ENCODE measurements at places on chromosomes 3 and 15. TPM values are rescaled to one million over a fixed set of nuclear protein-coding genes. Genes with fewer than 3 reads are reported as not detected.

Gene PIK3R4
- 33.1 TPM for total RNA-seq

Gene CNTN3
- not detected for total RNA-seq

Gene SKIL
- 27.5 TPM for total RNA-seq

Gene ZXDC
- total RNA-seq, result 29.2 TPM

Gene FAM98B
- total RNA-seq, result 64.4 TPM

Gene SUCNR1
- not detected for total RNA-seq

Gene POU1F1
- not detected for total RNA-seq

Gene CADPS
- total RNA-seq, result not detected

Gene C3orf52
- 12.4 TPM for total RNA-seq

Gene ITIH4
- 3.1 TPM for total RNA-seq

Gene LTK
- total RNA-seq, result 0.13 TPM

Gene TNFAIP8L3
- total RNA-seq, result 0.49 TPM

Gene GP9
- not detected for total RNA-seq

Gene DUOXA2
- not detected for total RNA-seq

Gene DUOXA1
- total RNA-seq, result not detected

Gene GJD2
- not detected for total RNA-seq

Gene MYZAP
- not detected for total RNA-seq

Gene MUC20
- total RNA-seq, result 5.0 TPM

Gene COL6A5
- total RNA-seq, result 0.16 TPM

Gene UROC1
- not detected for total RNA-seq

Gene CYP11A1
- total RNA-seq, result not detected

Gene ACTR8
- 41.9 TPM for total RNA-seq

Gene CPN2
- not detected for total RNA-seq

Gene LSAMP
- total RNA-seq, result not detected

Gene ADGRG7
- not detected for total RNA-seq

Gene C2CD4A
- total RNA-seq, result 0.17 TPM

Gene TLR9
- not detected for total RNA-seq
